Esophagus (tissue), 2 donors: ENCODE measurements at places on chromosomes 4 and X. TPM values are rescaled to one million over a fixed set of nuclear protein-coding genes. Genes with fewer than 3 reads are reported as not detected.

Gene SMIM10L2A
- 0.76 TPM for polyA plus RNA-seq

Gene JCHAIN
- 5.4 TPM for polyA plus RNA-seq

Gene OCIAD1
- 102 TPM for polyA plus RNA-seq

Gene HELT
- polyA plus RNA-seq = not detected

Gene CLCN4
- 0.06 TPM for polyA plus RNA-seq

Gene CSN1S1
- not detected for polyA plus RNA-seq
